ENCODE measurements at places on chromosomes 1 and 21.

GRCh38 chr1:183898001-183898396 lies 93.1 kb downstream of the RGL1 start:
- no peak for DNase-seq

GRCh38 chr1:10050611-10051010 lies 17.9 kb downstream of the UBE4B start:
- DNase-seq, result no peak

DNA sequence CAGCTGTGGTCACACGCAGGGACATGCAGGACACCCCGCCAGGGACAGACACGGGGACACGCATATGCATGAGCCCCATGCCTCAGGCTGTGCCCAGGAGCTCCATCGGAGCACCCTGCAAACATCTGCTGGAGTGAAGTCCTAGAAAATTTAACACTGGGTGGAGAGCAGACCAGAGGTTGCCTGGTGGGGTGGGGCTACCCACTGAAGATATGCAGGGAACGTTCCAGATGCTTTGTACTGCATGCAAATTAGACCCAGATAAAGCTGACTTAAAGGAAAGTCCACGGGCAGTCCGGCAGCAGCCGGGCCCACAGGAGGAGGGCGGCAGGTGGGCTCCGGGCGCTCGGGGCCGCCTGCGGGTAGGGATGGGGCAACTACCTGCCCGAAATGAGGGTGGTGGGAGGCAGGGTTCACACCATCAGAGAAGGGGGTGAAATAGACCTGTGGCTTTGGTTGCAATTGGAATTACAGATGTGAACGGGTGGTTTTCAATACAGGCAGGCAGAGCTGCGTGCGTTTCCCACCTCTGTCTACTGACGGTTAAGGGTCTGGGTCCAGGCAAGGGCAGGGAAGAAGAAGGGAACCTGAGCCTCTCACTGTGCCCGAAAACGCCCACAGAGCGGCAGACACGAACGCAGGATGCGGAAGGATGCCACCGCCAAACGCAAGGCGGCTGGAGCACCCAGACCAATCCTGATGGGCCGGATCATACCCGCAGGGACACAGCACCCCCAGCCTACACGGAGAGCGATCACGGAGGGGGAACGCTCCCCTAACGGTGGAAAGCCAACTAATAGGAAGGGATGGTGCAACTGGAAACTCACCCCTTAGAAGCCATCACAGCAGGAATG lies 21.0 kb downstream of the CFAP74 start:
- no peak for DNase-seq

GRCh38 chr21:45916011-45916840 lies 65.3 kb upstream of the COL6A1 start:
- no peak for DNase-seq

- DNase-seq, result no peak
These were observed 94.7 kb upstream of the C1orf21 start for GRCh38 chr1:184292101-184292500.

DNA sequence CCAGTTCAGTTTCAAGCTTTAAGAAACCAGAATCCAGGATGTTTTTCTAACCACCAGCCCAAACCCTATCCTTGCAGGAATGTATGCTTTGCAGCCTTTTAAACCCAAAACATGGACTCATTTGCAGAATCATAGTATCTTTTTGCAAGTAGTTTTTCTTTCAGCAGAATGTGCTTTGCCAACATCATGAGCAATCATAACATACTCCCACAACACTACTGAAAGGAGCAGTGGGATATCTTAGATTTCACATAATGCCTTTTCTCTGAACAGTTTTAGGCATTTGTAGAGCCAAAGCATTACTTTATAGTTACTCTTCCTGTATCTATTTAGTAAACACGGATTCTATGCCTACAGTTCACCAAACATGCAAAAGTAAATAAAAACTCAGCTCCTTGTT lies 10.0 kb upstream of the SH2D2A start:
- peak; percentile 20 for DNase-seq

- DNase-seq, result no peak
These were observed 756 bp downstream of the RLF start for GRCh38 chr1:40161888-40162397.

DNA sequence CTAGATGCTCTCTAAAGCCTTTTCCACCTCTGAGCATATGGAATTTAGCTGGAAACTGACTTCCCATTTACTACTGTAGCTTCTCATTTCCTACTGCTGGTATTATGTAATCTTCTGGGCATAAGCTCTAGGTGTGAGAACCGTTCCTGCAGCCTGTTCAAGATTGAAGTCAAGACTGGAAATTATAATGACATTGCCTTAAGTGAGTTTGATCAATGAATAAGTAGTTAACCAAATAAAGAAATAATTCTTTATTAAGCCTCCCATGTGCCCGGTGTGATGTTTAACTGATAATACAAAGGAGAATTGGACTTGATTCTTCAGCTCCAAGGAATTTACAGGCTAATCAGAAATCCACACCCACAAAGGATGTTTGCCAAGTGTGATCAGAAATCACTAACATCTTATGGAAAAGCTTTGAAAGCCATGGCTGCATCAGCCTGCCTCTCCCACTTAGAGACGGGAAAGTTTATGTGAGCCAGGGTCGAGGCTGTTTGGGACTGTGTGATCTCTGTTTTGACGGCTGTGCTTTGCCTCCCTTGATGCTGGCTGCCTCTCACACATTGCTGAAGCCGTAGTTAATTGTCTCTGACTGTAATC lies 36.4 kb upstream of the PRELP start:
- no peak for DNase-seq

GRCh38 chr1:109040627-109040988 lies 1.3 kb downstream of the WDR47 start:
- no peak for DNase-seq

GRCh38 chr1:33273961-33274371 lies 17.7 kb downstream of the ZNF362 start:
- DNase-seq, result no peak

DNA sequence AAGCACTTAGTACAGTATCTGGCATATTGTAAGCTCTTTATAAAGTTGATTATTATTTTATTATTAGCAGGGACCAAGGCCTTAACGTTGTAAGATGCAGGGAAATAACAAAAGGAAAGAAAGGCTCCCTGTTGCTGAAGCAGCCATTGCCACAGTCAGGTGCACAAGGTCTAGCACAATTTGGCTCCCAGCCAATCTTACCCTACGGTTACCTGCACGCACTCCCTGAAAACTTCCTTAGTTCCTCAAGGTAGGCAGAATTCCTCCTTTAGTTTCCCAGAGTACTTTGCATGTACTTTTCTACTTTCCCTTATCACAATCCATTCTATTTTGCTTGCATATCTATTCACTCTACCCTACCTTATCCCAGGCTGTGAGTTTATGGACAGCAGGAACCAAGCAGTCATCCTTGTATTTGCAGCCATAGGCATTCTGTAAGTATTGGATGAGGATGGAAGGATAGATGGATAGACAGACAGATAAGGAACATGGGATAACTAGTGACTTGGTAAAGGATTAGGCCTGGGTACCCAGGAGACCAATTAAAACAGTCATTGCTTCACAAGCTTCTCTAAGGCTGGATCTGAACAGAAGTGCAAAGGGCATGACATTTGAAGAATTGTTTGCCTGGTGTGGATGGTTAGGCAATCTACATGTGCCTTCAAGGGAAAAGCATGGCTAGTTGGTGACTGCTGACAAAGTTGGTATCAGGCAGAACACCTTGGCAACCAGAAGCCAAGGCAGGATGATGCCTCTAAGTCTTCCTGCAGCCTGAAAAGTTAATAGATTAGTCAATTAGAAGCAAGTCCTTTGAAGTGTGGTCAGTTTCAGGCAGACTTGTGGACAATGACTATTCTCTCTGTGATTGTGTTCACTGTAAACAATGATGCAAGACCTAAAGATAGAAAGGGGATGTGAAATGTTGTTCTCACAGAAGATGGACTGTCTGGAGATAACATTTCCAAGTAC lies 20.8 kb upstream of the JAK1 start:
- no peak for DNase-seq

- no peak for DNase-seq
These were observed 46.4 kb upstream of the CR2 start for GRCh38 chr1:207407655-207408260.

- no peak for DNase-seq
These were observed 289.4 kb downstream of the ADGRL2 start for GRCh38 chr1:82090104-82090503.

- DNase-seq, result no peak
These were observed 2.3 kb upstream of the MSTO1 start for GRCh38 chr1:155607708-155608107.

DNA sequence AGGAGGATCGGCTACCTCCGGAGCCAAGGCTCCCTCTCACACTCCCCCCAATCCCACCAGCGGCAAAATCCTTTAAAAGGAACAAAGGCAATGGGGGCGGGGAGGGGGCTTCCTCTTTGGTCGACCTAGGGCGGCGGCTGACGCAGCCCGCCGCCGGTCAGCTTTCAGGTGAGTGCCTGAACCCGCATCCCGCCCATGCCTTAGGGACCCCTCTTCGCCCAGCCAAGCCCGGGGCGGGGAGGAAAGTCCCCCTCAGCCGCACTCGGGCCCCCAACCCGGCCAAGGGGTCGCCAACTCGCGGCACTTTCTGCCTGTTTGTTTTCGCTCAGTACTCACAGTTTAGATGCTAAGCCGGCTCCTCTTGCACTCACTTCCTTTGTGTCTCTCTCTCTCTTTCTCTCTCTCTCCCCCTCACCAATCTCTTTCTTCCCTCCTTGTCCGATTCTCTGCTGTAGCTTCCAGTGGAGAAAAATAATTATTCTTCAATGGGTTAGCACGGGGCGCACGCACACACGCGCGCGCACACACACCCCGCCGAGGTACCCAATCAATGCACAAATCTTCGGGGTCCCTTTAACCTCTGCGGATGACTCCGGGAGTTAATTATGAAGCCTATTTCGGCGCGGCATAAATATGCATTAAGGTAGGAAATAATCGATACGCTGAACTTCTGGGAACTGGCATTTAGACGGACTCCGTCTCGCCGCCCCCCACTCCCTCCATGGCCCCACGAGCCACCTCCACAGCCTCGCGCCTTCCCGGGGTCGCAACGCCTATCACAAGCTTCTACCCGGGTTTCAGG lies at the start of gene BLACAT1:
TSS of gene BLACAT1 (minus strand) at position 465 of the 802 bp plus-strand sequence.
- DNase-seq, result no peak

GRCh38 chr1:6948416-6948815 lies 163.2 kb downstream of the CAMTA1 start:
- no peak for DNase-seq

DNA sequence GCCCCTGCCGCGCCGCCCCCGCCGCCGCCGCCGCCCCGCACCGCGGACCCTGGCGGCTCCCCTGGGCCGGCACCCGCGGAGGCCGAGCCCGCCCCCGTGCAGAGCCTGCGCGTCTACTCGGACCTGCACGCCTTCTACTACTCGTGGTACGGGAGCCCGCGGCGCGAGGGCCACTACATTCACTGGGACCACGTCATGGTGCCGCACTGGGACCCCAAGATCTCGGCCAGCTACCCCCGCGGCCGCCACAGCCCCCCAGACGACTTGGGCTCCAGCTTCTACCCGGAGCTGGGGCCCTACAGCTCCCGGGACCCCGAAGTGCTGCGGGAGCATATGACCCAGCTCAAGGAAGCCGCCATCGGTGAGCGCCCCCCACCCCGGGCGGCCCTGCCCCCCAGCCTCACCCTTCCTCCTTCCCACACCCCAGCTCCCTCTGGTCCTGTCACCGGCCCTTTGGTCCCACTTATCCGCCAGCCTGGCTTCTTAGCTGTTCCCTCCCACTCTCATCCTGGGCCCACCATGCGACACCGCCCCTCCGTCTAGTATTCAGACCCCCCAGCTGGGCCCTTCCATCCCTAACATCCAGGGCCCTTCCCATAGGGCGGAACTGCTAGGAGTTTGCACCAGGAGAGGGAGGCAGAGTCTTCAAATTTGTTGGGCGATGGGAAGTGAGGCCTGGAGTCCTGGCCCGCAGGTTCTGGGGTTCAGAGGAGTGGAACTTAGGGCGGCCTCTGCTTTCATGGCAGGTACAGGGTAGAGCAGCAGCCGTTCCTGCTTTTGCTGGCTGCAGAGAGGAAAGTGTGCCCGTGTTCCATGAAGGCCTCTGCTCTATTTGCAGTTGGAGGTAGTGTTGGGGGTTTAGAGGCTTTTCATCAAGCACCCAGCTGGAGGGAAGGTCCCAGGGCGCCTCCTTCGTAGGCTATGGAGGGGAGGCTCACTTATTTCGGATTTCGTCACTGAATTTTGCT lies 1.0 kb downstream of the MANEAL start:
- DNase-seq, result no peak

GRCh38 chr1:89836252-89837035 lies 15.6 kb downstream of the LRRC8D start:
- DNase-seq, result no peak

DNA sequence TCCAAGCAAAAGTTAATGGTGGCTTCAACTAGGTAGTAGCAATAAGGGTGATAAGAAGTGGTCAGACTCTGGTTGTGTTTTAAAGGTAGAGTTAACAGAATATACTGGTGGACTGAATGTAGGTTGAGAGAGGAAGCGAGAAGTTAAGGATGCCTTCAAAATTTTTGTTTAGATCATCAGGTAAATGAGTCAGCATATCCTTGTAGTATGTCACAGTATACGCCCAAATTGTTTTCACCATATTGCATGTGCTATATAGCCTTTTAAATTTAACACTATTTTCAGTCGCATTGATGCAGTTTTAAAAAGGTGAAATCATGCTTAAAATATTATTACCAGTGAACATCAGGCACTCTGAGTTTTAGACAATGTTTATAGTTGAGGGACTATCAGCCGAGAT lies 74.6 kb downstream of the RBM11 start:
- no peak for DNase-seq

- DNase-seq, result peak; percentile 67
These were observed 4.6 kb downstream of the CRYBG2 start for GRCh38 chr1:26349188-26349876.

DNA sequence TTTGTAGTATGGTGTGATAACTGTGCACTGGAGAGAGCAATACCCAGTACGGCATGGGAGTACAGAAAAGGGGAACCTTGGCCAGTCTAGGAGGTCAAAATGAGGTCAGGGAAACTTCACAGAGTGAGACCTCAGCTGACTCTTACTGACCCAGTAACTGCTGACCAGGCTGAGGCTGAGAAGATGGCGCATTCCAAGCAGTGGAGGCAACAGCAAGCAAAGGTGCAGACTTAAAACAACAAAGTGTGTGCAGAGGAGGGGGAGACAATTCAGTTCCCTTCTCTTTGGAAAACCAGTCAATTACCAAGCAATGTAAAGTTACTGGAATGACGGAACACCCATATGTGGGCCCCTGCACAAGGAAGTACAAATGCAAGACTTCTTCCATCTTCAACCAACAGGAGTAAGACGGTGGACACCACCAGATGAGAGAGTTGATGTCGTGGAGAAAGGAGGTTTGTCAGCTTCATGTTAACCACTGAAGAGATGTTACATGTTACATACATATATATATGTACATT lies 54.6 kb upstream of the PRDX6 start:
- DNase-seq, result no peak

- DNase-seq, result no peak
These were observed 2.0 kb upstream of the MAN1C1 start for GRCh38 chr1:25614501-25615171.
